Hematopoietic multipotent progenitor cell (in vitro differentiated cells): ENCODE measurements at places on chromosomes 2 and 18.

DNA sequence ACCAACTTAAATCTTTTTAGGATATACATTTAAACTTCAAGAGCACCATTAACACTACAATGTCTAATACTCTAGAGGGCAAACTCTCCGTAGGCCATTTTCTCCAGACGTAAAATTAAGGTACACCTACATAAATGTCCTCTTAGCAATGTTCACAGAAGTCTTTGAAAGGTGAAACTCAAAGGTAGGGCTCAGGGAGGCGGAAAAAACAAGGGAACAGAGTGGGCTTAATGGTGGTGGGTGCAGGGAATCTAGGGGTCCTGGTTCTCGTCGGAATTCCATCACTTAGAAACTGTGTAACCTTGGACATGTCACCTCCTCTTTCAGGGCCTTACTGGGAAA is 668 bp downstream of the NFU1 start:
- DNase-seq, result peak; percentile 19

DNA sequence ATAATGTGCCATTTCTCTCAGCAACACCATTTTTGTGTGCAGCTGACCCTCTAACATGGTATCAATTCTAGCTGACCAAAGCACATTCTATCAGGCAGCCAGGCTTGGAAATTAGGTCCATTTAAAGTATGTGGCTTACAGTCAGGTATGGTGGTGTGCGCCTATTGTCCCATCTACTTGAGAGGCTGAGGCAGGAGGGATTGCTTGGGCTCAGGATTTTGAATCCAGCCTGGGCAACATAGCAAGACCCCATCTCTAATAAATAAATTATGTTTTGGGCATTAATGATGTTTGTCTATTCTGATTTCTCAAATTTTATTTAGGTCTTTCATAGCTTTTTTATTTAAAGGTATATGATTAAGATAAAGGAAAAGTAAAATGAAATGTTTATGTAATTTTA is 63.3 kb downstream of the DNAJC10 start:
- no peak for DNase-seq

DNA sequence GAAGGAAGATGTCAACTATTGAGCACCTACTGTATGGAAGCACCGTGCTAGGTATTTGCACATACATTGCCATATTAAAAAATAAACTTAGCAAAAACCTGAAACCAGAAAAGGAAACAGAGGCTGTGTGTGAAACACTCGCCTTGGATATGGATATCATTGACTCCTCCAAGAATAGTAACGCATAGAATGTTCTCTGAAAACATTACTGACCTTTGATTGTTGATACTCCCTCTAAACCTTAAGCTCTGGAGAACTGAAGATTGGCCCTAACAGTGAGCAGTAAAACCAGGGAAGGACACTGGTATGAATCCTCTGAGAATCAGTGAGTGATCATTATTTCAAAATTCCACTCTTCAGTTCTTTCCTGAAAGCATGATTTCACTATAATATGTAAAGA is 236.8 kb downstream of the CDH20 start:
- DNase-seq, result no peak

- no peak for DNase-seq
Measured at GRCh38 chr2:226168496-226169160, 631.0 kb downstream of the IRS1 start.

- no peak for DNase-seq
Measured at GRCh38 chr2:31332521-31332920, 82.0 kb downstream of the XDH start.
